ENCODE measurements at places on chromosomes 16 and 17.

- no peak for DNase-seq
These were observed at the start of gene TMEM100 for GRCh38 chr17:55722742-55723487. Gene TMEM100 (minus strand): TSS chr17:55722864. CDS start chr17:55721070, 1,794 bp downstream.

- no peak for DNase-seq
These were observed 18.9 kb upstream of the HERPUD1 start for GRCh38 chr16:56912746-56913708.

GRCh38 chr17:59550703-59551102 lies 14.7 kb upstream of the DHX40 start:
- no peak for DNase-seq

DNA sequence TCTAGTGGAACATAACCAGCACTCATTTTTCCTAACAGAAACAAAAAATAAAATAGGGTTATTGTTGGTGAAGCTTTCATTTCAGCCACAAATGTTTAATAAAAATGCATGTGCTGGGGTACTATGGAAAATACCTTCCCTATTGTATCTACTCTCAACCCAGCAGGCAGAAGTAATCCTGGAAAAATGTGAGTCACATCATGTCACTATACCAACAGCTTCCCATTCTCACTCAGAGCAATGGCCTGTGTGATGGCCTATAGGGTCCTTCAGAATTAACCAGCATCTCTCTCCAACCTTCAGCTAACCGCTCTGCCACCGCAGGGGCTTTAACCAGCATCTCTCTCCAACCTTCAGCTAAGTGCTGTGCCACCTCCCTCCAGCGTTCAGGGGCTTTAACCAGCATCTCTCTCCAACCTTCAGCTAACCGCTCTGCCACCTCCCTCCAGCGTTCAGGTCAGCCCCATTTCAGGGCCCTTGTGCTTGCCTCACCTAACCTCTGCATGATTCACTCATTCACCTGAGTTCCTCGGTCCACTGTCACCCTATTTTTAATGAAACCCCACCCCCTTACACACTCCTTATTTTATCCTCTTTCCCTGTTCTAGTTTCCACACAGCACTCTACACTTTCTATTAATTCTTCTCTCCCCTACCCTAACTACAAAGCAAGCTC lies 34.0 kb downstream of the UBE2G1 start:
- DNase-seq = no peak

GRCh38 chr17:68457168-68457538 lies at the start of gene WIPI1:
Gene WIPI1 (minus strand): TSS chr17:68457496. CDS start chr17:68457421, 75 bp downstream.
- DNase-seq = no peak

- no peak for DNase-seq
These were observed 44.0 kb downstream of the SDK2 start for GRCh38 chr17:73600103-73600871.

- DNase-seq = no peak
These were observed 931 bp upstream of the WIPF2 start for GRCh38 chr17:40218006-40218739.

DNA sequence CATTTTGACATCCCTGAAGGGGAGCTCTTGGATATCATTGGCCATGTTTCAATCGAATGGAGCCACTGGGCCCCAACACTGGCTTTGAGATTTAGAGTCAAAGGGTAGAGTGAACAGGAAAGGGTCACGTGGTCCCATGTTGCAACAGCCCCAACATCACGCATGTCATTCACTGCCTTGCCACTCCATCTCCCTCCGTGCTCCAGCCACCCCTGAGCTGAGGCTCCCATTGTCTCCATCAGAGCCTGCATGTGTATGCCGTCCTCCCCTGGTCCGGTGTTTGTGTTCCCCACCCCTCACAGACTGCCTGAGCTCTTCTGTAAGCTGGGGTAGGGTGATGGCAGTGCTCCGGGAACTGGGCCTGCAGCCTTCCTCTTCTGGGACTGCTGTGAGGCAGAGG lies 12.1 kb downstream of the NFE2L1 start:
- DNase-seq = no peak

DNA sequence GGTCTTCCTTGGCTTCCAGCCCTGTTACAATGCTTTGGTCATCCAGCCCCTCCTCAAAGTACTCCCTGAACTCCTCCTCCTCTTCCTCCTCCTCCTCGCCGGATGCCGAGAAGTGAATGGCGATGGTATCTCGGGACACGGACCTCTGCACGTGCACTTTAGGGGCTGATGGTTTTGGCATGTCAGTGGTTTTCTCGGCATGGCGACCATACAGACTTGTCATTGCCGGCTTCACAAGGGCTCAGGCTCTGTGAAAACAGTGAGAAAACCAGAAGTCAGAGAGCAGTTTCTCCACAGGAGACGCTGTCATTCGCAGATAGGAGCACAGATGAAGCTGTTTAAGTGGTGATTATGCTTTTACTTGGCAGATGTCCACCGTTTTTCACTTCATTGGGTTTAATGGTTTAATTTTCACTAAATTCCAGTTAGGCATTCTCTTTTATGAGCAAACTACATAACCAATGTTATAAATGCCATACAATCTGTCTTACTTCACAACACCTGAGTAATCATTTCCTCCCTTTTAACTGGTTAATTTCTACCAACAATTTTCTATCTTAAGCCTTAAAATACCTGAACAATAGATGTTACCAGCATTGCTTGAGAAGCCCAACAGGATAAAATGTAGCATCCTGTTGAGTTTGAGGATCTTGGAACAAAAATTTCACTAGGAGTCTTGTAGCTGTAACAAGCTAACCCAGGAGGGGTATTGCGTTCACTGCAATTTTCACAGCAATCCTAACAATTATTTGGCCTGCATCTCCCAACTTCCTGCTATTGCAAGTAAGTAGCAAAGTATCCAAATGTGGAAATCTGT lies 48.9 kb downstream of the TEX2 start:
- DNase-seq = no peak

DNA sequence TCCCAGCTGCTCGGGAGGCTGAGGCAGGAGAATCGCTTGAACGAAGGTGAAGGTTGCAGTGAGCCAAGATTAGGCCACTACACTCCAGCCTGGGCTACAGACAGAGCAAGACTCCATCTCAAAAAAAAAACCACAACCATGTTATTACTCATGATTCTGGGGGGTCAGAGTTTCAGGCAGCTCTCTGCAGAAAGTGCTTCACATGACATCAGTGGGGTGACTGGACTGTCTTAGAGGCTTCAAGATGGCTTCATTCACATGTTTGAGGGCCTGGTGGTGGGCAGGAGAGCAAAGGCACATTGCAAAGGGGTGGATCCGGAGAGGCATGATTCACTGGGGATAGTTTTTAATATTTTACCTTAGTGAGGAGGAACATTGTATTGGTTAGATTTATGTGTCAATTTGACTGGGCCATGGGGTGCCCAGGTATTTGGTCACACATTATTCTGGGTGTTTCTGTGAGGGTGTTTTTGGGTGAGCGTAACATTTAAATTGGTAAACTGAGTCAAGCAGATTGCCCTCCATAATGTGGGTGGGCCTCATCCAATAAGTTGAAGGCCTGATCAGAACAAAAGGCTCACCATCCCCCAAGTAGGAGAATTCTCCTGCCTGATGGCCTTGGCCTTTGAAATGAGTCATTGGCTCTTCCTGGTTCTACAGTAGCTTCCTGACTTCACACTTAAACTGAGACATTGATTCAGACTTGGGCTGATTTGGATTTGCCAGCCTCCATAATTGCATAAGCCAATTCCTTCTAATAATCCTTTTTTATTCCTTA lies 109.8 kb downstream of the GOSR1 start:
- DNase-seq = no peak

DNA sequence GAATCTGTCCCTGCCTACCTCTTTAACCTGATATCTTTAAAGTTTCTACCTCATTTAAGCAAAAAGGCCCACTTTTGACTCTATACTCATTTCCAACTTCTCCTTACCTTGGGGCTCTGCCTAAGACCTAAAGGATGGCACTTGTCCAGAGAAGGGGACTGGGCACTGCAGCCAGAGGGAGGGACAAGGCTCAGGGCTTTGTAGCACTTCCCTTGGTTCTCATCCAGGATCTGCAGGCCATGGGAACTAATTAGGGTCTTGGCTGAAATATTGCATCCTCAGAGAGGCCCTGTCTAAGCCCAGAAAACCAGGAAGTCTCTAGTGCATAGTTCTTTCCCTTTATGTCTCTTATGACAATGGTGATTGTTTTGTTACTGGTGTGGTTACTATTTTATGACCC lies 37.3 kb downstream of the IRX5 start:
- no peak for DNase-seq

DNA sequence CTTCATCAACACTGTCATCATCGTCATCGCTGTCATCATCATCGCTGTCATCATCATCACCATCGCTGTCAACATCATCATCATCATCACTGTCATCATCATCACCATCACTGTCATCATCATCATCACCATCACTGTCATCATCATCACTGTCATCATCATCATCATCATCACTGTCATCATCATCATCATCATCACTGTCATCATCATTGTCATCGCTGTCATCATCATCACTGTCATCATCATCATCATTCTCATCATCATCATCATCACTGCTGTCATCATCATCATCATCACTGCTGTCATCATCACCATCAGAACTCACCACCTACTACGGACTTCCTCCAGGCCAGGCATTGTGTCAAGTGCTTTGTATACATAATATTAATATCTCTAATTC lies 160.6 kb downstream of the AIPL1 start:
- no peak for DNase-seq

DNA sequence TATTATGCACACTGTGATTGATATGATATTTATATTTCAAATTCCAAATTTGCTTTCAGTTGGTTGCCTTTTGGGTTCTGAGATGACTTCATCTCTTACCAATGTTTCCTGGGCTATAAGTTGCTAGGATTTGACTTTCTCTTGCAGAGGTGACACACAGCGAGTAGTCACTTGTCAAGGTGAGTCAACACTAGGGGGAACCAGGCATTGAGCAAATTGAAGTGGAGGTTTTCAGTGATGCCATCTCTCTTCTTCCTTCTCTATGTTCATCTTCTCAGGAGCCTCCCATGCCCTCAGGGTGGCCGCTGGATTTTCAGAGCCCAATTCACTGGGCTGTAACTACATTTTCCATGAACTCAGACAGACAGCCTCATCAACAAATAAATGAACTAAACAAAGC lies 6.0 kb upstream of the CPD start:
- DNase-seq = no peak

DNA sequence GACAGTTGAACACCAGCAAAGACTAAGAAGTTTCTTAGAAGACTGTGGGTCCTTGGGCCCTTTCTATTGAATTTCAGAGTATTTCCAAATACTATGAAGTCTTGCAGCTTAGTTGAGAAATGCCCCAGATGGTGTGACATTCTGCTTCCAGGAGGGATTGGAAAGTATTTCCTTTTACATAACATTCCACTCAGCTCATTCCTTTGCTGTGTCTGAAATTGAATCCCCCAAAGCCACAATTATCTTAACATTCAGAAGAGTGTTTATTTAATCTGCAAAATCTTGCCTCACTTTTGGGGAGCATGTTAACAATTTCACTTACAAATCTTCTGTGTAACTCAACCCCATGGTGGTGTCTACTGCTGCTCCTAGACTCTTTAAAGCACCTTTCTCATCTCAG lies 307.7 kb downstream of the WWOX start:
- DNase-seq = no peak

DNA sequence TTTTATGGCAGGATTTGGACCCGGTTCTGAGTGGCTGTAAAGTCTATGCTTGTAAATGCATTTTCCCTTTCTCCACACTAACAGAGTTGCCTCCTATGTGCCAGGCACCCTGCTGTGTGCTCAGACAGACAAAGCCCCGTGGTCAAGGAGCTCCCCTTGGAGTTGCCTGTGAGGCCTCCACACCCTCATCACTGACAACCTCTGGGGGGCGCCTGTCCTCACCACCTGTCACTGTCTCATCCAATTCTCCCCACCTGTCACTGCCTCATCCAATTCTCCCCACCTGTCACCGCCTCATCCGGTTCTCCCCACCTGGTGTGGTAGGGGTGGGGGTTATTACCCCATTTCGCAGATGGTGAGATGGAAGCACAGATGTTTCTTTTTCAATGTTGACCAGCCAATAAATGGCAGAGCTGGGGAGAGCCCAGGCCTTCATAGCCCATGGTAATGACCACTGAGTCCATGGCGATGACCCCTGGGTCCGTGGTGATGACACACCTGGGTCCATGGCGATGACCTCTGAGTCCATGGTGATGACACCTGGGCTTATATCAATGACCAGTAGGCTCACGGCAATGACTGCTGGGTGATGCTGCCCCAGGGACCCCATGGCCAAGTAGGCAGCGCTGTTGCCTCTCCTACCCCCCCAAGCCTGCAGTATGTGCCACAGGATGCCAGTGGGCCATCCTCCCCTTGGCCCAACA lies 150.1 kb downstream of the IRF8 start:
- no peak for DNase-seq

GRCh38 chr16:68704232-68704867 lies 32.7 kb upstream of the CDH1 start:
- no peak for DNase-seq

- DNase-seq = no peak
These were observed 724 bp downstream of the GAA start for GRCh38 chr17:80101946-80102663.

- no peak for DNase-seq
These were observed 73.1 kb upstream of the AXIN2 start for GRCh38 chr17:65634533-65634932.

GRCh38 chr17:43094129-43094835 lies 30.9 kb downstream of the BRCA1 start:
- no peak for DNase-seq

DNA sequence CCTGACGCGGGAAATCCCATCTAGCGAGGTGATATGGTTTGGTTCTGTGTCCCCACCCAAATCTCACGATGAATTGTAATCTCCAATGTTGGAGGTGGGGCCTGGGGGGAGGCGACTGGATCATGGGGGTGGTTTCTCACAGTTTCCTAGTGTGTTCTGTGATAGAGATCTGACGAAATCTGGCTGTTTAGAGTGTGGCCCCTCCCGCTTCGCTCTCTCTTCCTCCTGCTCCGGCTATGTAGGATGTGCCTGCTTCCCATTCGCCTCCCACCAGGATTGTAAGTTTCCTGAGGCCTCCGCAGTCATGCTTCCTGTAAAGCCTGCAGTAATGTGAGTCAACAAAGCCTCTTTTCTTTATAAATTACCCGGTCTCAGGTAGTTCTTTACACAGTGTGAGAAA lies 31.6 kb downstream of the IFT140 start:
- DNase-seq = no peak

DNA sequence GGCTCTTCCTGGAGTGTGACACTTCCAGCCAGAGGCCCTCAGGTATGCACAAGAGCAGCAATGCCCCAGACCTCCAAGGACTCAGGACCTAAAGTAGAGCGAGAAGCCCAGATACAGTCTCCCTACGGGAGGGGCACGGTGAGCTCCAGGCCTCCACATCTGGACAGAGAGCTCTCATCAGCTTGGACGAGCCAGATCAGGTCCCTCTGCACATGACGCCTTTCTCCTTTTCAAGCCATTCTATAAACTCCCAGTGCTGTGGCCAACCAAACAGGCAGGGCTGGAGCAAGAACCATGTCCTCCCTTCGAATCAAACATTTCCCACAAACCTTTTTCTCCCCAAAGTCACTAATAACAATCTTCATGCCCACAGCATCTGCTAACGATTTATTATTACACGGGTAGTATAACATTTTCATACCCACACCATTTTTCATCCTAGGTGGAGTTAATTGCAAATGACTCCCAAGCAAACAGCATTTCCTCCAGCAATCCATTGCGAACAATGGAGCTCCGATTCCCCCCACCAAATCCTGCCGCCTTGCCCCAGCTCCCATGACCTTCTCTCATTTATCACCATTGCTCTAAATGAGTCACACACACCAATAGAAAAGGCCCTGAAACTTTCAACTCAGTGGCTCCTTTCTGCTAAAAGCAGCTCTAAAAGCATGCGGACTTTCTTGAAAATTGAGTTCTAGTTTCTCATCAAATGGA lies 24.2 kb upstream of the NLRP1 start:
- DNase-seq = no peak

Data from stimulated activated CD4-positive, alpha-beta T cell treated with anti-CD3 and anti-CD28 coated beads, Interleukin-1b, Interleukin-23, amount 100 ng/mL, for 1 hour (primary cell).